ENCODE measurements at places on chromosomes 2 and 18.
A peak's percentile ranks its signal among the peaks of the same experiment; 100 is the strongest.

- DNase-seq: no peak
These were observed 599.9 kb upstream of the NXPH2 start for GRCh38 chr2:139380051-139380450.

GRCh38 chr2:224938651-224939182 is 103.6 kb downstream of the DOCK10 start:
- DNase-seq: no peak

DNA sequence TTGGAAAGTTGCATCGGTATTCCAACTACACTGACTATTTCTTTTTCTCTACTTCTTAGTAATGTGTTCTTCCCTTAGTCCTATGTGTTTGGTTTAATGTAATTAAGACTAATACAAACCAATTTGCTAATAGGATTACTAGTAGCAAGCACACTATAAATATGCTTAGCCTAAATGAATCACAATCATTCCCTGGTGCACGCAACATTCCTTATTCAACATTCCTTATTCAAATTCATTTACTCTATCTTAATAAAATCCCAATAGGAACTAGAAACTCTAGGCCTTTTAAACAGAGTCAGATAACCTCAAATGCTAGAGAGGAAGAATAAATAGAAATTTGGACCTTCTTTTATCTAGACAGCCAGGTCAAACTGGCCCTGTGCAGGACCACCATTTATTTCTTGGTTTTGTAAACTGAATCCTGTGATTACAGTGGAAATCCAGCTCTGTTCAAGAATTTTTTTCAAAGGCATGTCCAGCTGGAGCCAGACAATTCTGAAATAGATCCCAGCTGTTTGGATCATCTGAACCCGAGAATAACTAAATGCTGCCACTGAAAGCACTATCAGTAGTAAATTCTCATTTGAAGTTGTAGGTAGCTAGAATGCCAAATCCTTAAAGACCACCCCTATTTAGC is 103.1 kb downstream of the PPP1R1C start:
- no peak for DNase-seq

DNA sequence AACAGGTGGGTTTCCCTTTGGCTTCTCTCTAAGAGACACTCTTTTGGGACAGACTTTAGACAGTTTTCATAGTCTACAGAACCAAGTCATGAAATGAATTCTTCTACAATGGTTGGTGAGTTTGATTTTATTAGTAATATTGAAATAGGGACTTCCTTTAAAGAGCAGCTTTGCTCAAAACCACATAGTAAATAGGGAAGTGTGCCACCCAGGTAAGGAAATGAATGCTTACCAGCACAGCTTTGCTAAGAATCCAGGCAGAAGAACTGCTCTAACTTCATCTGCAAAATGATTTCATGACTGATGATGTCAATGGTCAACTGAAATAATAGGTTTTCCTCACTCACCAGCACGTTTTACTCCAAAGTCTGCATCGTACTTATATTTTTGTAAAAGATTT is 89.2 kb downstream of the NYAP2 start:
- no peak for DNase-seq

DNA sequence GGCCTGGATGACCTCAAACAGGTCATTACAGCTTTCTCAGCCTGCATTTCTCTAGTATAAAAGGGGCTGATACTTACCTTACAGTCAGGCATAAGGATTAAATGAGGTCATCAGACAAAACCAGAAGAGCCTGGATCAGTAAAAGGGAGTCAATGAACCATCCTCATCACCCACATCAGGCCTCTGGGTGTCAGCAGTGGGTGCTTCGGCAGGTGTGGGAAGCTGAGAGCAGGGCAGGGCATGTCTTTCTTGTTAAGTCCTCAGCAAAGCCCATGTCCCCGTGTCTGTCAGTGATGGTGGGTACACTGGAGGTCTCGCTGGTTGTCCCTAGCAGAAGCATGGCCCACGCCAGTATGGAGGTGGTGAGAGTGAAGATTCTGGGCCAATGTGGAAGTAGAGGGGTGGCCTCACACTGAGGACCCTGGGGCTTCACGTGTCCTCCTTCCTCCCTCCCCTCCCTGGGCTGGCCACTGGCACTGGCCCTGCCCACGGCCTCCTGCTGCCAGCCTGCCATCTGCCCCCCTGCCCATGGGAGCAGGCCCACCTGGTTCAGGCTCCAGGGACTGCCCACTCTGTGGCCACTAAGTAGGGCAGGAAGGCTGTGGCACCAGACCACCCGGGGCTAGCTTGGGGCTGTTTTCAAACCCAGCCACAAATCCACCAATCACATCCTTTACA is 4.4 kb downstream of the ADRA2B start:
- DNase-seq: no peak

GRCh38 chr2:137182071-137182470 is 416.7 kb downstream of the THSD7B start:
- no peak for DNase-seq

DNA sequence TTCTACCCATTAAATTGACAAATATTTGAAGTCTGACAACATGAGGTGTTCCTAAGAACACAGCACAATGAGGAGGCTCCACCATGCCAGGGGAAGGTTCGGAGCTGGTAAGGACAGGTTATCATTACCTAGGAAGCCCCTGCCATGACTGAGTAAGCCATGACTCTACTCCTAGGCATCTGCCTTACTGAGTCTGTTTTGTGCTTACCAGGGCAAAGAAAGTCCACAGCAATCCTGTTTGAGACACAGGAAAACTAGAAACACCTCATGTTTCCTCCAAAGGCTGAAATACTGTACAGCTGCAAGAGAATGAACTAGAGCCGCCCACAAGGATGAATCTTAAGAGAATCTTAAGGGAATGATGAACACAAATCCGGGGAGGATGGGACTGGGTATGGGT is 11.6 kb downstream of the TGFBRAP1 start:
- no peak for DNase-seq

DNA sequence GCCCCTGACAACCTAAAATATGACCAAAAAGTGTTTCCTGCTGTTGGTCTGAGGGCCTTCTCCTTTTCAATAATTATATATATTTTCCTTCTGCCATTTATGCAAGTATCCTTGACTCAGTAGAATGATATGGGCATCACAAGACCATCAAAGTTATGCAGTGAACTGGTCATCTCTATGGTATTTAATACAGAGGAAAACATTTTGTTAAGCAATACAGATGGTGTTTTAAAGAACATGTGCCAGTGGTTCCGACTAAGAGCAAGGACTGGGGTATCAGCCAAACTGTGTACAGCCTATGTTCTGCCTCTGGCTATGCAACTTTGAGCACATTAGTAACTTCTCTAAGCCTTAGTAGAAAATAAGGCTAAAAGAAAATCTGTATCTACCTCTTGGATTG is 179.0 kb downstream of the TRABD2A start:
- no peak for DNase-seq

DNA sequence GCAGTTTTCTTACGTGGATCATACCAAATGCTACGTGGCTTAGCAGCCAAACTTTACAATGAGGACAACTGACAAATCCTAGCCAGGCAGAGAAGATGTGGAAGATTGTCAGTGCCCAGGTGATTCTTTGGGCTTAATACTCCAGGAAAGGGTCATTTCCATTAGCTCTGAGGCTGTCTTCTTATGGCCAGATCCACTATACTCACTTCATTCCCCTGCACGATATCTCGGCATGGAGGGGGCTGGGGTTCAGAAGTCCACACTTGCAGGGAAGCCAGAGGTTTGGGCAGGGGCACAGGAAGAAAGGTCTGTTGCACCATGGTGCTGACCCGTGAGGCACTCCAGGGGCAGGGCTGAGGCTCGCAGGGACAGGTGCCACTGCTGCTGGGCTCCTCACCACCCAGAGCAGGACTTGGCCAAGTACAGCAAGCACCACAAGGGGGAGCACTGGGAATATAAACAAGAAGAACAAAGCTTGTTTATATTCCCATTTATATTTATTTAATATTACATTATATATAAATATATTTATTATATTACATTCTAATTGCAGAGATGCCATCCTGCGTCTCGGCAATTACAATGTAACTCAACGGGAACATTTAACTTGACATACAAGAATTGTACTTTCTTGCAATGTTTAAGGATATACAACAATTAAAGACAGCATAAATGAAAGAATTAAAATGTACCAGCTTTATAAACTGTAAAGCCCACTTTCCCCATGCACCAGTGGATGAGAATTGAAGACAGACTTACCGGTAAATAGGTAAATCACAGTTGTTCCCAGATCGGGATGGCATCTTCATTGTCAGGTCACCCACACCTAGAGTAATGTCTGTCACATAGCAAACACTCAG is 27.2 kb downstream of the CLUL1 start:
- DNase-seq: peak; percentile 53

- no peak for DNase-seq
These were observed 90.0 kb downstream of the SEPTIN10 start for GRCh38 chr2:109523536-109524361.

DNA sequence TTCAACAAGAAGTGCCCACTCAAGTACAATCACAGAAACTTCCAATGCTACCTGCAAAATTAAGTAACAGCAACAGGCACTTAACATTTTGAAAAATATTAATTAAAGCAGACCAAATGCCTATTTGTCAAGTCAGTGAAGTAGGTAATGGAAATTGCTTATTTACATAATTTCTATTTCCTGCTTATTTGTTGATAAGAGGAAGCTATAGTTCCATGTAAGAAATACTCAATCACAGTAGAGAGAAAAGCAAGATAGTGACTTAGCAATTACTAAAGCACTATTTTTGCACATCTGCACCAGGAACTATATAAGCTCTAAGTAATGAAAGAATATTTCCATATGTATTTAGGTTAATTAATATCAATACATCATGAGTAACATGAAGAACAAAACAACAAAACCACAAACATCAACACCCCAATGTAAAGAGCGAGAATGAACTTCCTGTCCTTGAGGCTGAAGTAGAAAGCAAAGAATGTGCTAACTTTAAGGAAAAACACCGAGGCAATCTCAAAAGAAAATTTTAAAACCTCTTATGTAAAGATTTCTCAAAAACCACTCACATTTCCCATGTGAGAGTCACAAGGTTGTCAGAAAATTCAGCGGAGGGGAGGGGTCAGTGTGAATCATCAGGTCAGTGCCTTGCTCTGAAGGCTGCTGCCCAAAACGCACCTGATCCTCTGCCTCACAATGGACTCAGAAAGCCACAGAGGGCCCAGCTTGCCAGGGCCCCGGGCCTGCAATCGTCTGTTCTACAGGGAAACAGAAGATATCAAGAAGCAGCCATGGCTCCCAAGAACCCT is 12.5 kb downstream of the NPC1 start:
- DNase-seq: no peak

DNA sequence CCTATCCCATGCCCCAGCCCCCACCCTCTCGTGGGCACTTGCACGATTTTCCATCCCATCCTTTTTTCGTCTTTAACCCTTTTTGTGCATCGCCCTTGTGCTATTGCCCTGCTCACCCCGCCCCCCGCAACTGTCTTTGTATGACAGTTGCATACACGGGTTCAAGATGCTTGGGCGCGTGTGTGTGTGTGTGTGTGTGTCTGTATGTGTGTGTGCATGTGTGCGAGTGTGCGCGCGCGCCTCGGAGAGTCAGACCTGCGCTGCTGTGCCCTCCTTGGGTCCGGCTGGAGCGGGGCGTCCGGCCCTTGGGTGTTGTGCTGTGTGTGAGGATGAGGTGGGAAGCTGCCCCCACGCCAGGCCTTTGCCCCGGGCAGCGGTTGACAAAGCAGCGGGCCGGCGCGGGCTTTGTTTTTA is 230.7 kb downstream of the HAUS1 start:
- no peak for DNase-seq

DNA sequence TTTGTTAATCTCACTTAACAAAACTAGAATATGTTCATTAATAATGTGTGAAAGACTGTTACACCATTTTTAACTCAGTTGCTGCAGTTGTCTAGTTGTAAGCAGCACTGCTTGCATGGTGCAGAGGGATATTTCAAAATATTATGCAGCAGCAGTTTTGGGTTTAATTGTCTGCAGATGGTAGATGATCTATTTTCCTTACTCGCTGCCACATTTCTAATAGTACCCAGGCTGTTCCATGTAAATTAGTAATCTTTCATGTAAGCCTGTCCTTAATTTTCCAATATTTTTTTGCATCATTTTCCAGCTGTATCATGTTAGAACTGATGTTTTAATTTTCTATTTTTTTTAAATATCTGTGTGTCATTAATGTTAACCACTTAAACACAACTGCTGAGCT is 488.1 kb upstream of the RAB12 start:
- no peak for DNase-seq

- DNase-seq: no peak
These were observed 272.6 kb upstream of the ERBB4 start for GRCh38 chr2:212811036-212811805.

GRCh38 chr2:47270421-47270820 is 115.3 kb upstream of the STPG4 start:
- no peak for DNase-seq

DNA sequence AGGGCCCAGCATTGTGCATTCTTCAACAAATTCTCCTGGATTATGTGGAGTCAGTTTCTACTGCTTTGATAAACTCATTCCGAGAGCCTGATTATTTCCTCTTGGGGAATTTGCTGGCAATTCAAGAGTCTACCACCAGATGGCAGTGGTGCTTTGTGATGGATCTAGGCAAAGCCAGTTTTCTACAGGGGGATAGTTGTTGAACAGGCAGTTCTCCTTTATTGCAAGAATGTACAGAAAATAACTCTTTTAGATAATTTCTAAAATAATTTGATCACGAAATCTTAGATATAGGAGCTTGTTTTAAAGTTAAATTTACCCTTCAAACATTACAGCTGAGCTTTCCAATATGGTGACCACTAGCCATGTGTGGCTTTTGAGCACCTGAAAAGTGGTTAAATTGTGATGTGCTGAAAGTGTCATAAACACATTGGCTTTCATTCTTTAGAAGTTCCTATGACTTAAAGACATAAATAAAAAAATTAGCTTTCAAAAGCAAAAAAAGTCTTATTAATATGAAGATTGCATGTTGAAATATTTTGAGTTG is 66.7 kb upstream of the HAAO start:
- peak; percentile 68 for DNase-seq

All from activated CD4-positive, alpha-beta T cell treated with anti-CD3 and anti-CD28 coated beads for 24 hours (primary cell).